ENCODE measurements at places on chromosomes 13 and 19.

DNA sequence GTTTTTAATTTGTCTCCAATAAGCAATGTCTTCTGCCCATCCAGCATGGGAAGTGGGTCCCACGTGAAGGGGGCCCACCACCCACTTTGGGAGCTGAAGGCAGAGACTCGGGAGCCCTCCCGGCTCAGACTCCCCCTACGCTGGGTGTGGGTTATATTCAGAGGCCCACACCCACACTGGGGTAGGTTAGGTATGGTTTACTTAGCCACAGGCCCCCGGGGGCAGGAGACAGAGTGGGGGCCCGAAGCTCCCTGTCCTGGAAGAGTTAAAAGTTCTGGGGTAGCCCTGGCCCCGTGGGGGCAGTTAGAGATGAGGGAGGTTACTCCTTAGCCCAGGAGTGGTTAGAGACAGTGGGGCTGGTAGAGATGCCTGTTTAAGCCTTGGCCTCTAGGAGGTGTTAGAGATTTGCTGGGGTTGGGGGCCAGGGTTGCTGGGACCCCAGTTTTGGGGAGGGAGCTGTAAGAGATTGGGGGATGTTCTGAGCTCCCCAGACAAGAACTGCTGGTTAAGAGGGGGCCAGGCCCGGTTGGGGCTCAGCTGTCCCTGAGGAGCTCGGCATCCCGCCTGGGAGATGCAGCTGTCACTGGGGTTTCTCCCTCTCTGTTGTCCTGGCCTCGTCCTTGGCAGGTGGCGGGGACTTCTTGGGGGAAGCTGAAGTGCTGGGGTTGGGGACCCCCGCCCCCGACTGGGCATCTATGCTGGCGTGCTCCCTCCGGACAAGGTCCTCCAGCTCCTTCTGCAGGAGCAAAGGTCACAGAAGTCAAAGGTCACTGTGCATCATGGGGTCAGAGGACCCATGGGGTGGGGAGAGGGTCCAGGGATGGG, 712 bp upstream of the RINL start:
- DNase-seq = no peak

GRCh38 chr19:29267701-29268100, 54.8 kb upstream of the UQCRFS1 start:
- no peak for DNase-seq

DNA sequence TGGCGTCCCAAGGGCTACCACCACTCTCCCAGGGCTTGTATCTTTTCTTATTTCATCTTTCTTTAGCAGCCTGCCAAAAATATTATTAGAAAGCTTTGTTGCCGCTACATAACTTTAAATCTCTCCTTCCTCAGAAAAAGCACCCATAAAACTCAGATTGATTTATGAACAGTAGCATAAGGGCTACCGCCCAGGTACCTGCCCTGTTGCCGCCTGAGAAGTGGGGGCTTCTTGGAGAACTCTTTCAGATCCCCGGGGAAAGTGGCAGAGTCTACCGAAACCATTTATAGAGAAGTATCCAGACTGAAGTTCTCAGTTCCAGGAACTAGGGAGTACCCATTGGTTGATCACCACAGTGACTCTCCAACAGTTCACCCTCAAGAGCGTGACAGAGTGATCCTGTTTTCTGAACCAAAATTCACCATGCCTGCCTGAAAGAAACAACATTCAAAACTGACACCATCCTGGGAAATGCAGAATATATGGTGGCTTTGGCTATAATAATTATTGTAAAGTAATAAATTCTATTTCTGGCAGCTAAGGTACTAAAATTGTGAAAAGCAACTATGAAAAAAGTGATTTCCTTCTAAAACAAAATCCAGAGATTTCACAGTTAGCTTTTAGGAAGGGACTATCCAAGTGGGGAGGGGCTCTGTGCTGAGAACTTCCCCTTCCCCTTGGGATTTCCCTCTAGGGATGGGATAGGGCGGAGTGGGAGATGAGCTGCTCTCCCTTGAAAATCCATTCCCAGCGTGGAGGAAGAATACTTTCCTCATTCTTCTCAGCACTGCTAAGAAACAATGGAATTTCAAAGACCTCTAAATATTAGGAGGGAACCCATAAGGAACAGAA, 877 bp upstream of the N4BP2L1 start:
- DNase-seq = no peak

- DNase-seq = no peak
Observed at GRCh38 chr13:44894001-44894770, 95.1 kb downstream of the NUFIP1 start.

GRCh38 chr19:32680986-32681385, 5.3 kb downstream of the RGS9BP start:
- DNase-seq = no peak

DNA sequence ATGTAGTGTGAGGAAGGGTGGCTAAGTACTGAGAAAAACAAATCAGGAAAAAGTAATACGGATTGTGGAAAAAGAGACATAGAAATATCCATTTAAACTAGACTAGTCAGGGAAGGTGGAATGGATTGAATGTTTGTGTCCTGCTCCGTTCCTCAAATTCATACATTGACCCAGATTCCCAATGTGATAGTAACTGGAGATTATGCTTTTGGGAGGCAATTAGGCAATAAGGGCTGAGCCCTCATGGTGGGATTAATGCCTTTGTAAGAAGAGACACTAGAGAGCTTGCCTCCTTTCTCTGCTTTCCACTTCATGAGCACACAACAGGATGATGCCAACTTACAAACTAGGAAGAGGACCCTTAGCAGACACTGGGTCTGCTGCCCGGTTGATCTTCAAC, 765.2 kb upstream of the GPC6 start:
- DNase-seq = no peak

DNA sequence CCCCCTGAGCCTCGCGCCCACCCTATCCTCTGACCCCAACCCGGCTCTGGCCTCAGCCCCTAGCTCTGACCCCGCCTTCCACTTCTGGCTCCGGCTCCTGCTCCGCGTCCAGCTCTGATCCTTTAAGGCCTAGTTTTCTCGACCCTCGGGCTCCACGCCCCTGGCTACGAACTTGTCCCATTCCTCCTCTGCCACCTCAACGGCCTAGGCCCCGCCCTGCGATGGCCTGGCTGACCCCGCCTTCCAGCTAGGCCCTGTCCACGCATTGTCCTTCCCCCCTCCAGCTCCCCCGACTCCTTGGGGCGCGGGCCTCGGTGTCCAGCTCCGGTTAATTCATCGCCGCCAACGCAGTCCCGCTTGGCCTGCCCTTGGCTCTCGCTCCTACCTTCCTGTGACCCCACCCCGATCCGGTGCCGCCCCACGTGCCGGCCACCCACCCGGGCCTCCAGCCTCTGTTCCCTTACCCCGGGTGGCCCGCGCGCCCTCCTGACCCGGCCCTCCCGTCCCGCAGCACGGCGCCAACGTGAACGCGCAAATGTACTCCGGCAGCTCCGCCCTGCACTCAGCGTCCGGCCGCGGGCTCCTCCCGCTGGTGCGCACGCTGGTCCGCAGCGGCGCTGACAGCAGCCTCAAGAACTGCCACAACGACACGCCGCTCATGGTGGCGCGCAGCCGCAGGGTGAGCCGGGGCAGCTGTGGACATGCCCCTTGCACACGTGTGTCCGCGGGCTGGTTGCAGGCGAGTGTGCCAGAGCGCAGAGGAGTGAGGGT, 9.4 kb downstream of the BCL3 start:
- DNase-seq = no peak

GRCh38 chr13:59358014-59358413, 805.7 kb downstream of the DIAPH3 start:
- DNase-seq = no peak

- peak; percentile 35 for DNase-seq
Observed at GRCh38 chr19:30649934-30650614, 277.9 kb downstream of the ZNF536 start.

DNA sequence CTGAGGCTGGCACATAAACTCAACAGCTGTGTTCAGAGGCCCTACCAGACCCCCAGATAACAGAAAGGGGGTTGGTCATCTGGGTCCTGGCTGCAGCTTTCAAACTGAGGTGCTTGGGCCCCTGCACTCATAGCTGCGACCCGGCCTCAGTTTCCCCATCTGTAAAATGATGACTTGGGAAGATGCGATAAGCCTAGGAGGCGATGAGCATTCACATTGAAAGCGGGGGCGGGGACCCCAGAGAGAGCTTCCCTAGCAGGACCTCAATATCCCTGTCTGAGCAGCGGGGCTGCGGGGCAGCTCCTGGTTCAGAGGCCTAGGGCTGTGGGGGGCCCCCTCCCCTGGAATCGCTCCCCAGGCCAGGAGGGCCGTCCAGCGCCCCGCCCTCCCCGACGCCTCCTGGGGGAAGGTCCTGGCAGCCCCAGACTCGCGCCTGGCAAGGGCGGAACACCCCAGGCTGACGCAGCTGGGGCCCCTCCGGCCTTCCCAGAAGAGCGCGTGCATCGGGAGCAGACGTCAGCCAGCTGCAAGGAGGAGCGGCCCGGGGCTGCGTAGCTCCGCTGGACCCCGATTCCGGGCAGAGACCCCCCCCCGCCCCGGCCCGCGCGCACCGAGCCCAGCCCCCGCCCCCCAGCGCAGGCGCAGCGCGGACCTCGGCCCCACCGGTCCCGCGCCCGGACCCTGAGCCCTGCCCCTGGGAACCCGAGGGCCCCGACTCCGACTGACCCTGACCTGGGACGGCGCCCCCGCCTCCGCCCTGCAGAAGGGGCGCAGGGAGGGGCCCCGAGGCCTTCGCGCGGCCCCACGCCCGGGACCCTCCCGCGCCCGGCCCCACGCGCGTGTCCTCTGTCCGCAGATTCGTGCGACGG, 3.5 kb downstream of the FSTL3 start:
- peak; percentile 41 for DNase-seq

DNA sequence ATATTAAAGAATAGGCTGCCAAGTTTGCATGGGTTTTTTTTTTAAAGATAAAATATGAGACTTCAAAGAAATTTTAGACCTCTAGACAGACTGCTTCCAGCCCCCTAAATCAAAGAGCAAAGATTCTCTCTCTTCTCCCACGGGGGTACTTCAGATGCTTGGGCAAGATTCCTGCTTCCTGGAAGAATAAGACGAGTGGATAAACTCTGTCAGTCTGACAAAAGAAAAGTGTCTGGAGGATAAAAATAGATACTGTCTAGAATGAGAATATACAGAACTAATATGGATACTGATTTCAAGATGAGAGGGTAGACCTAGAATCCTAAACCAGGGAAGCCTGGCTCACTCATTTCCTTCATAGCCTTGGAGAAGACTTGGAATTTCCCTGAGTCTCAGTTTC, 435.1 kb downstream of the FOXO1 start:
- DNase-seq = no peak

DNA sequence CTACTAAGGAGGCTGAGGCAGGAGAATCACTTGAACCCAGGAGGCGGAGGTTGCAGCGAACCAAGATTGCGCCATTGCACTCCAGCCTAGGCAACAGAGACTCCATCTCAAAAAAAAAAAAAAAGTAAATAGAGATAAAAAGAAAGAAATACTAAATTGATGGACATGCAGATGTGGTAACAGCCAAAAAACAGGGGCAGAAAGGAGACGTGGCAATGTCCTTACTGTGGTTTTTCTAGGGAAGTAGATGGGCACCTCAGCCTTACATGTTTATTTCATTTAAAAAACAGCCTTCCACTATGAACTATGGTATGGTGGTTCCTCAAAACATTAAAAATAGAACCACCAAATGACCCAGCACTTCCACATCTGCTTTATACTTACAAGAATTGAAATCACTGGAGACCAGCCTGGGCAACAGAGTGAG, 6.5 kb upstream of the EIF3G start:
- no peak for DNase-seq

DNA sequence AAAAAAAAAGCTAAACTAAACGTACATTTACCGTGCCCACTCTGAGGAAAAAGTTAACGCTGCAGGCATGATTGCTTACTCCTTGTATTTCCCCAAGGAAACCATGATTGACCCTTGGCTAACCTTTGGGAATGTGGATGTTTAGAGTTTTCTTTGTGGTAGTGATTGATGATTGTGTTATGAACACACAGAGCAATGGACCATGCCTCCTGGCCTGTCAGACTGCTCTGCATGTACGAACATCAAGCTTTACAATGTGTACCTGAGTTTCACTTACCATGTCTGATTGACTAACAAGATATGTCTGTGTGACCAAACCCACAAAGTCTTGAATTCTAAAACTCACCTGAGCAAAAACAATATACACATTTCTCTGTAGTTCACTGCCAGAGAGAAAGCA, 35.1 kb downstream of the MYCBP2 start:
- no peak for DNase-seq

DNA sequence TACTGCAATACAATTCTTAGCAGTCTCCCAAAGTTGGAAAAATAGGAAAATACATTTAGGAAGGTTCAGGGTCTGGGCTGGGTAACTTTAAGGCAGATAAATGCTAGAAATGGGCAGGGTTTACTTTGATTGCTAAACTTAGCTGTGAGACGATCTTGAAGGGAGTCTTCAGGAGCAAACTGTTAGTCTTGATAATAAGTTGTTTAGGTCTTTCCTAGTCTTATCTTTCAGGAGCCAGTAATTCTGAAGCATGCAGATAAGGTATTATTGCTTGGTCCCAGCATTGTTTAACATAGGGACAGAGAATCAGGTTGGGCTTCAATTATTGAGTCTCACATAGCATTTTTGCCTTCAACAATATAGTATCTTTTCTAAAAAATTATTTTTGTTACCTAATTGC, 262.4 kb upstream of the MIR17HG start:
- DNase-seq = no peak

DNA sequence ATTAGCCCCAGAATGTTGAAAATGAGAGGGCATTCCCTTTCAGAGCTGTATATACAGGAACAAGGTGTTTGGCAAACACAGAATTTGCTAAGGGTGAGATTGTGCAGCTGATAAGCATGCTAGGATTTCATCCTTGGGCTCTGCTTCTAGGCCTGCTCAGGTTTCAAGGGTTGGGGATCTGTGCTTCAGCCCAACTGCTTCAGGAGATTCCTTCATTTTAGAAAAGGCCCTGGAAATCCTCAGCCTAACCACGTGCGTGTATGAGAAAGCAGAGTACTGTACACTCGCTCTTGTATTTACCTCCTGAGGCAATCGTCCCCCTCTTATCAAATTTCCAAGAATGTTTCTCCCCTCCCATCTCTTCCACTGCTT, 291.6 kb upstream of the ARGLU1 start:
- DNase-seq = no peak

DNA sequence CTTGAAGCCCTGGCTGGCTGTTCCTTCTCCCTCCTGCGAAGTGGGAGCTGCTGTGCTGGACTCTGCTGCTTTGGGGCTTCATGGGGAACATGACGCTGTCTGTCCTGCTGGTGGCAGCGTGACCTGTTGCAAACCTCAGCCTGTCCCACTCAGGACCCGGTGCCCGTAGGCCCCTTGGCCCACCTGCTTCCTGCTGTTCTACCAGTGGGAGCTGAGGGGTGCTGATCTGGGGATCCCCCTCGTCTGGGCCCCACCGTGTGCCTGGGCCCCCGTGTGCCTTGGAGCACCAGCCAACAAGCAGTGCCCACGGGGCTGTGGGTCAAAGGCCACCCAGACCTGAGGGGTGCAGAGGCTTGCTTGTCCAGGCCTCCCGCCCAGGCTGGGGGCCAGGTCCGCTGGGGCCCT, 5.3 kb downstream of the SPPL2B start:
- no peak for DNase-seq

DNA sequence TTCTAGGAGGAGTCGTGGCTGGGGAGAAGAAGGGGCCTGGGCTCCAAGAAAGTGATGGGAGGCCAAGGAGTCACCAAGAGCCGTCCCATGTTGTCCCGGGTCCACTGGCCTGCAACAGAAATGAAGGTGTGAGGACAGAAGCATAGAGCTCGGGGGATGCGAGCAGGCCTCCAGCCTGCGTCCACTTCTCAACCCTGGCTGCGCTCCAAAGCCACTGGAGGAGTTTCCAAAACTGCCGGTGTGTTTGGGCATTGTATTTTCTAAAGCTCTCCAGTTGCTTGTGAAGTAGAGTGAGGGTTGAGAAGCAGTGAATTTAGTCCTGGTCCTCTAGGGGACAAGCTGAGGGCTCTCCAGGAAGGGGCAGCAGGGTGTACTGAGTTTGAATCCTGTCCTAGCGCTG, 13.0 kb downstream of the FFAR2 start:
- DNase-seq = no peak
